Activated CD4-positive, alpha-beta memory T cell treated with anti-CD3 and anti-CD28 coated beads for 36 hours (primary cell): ENCODE measurements at places on chromosomes 12 and 14. TPM values are rescaled to one million over a fixed set of nuclear protein-coding genes. Genes with fewer than 3 reads are reported as not detected.
A peak's percentile ranks its signal among the peaks of the same experiment; 100 is the strongest.

GRCh38 chr14:20855652-20856291 lies 35.4 kb upstream of the RNASE3 start:
- H3K36me3 ChIP-seq = no peaks in the 10 kb centered on the region
- H3K4me1 ChIP-seq = no peaks in the 10 kb centered on the region
- H3K4me3 ChIP-seq = no peak overlapping the region
- no peak overlapping the region for H3K27ac ChIP-seq
- peak; percentile 58 for DNase-seq

- peaks cover 18% of the 10 kb centered on the region for H3K4me1 ChIP-seq
- no peaks in the 10 kb centered on the region for H3K36me3 ChIP-seq
- H3K27ac ChIP-seq = no peak overlapping the region
Measured at GRCh38 chr12:124745465-124745890, 118.2 kb downstream of the SCARB1 start.

DNA sequence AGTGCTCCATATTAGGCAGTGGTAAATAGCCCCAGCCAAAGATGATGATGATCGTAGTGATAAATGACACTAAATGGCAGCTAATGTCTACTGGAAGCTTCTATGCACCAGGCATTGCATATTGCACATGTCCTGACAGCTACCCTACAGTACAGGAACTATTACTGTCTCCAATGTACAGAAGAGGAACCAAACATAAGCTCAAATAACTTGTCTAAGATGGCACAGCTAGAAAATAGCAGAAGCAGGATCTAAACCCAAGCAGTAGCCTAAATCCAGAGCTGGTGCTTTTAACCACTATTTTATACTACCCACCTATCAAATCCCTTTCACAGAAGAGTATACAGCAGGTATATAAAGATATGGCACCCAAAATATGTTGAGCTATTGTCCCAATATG lies 28.9 kb downstream of the ESR2 start:
- no peaks in the 10 kb centered on the region for H3K27me3 ChIP-seq
- H3K36me3 ChIP-seq = peaks cover 3% of the 10 kb centered on the region
- DNase-seq = no peak

- H3K27ac ChIP-seq = no peak overlapping the region
- H3K27me3 ChIP-seq = no peaks in the 10 kb centered on the region
- no peak for DNase-seq
- H3K36me3 ChIP-seq = no peaks in the 10 kb centered on the region
- no peak overlapping the region for H3K4me3 ChIP-seq
Measured at GRCh38 chr12:70794131-70794530, 126.4 kb downstream of the PTPRR start.

- no peak overlapping the region for H3K27ac ChIP-seq
- DNase-seq = no peak
- H3K4me3 ChIP-seq = no peak overlapping the region
- no peaks in the 10 kb centered on the region for H3K36me3 ChIP-seq
- peaks cover 23% of the 10 kb centered on the region for H3K4me1 ChIP-seq
Measured at GRCh38 chr14:34050606-34051005, 99.7 kb upstream of the EGLN3 start.

- H3K27ac ChIP-seq = no peak overlapping the region
- no peaks in the 10 kb centered on the region for H3K36me3 ChIP-seq
- peaks cover 4% of the 10 kb centered on the region for H3K27me3 ChIP-seq
- DNase-seq = no peak
- peaks cover 24% of the 10 kb centered on the region for H3K4me1 ChIP-seq
Measured at GRCh38 chr14:92551044-92551841, 37.7 kb downstream of the RIN3 start.

DNA sequence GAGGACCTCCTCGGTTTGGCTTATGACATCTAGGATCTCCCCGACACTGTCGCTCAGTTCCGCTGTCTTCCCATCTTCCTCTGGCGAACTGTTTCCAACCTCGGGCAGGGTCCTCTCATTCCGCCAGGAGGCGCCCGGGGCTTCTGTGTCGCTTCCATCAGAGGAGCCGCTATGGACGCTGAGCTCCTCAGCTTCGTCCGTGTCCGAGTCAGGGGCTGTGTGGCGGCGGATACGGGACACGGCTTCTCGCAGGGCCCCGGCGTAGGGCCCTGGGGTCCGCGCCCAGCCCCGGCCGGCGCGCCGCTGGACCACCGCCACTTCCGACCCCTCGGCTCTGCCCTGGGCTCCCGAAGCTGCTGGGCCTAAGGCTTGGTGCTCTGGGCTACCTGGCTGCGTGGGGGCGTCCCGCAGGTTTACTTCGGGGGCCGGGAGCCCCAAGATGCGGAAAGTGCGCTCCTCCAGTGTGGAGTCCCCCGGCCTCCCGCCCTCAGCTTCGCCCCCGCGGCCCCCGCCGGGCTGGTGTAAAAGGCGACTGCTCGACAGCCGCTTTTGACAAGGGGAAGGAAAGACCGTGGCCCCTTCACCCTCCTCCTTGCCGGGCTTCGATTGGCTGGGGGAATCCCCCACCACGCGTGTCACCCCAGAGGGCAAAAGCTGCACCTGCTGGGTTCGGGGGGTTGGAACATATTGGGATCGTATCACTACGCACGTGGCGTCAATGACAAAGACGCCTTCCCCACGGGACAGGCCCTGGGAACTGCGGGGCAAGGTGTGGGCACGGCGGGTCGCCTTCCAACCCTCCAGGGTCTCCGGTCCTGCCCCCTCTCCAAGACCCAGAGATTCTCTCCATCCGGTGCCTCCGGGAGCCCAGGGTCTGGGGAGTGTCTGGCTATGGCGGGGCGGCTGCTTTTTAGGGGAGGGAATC lies 2.1 kb downstream of the DDN start:
- H3K36me3 ChIP-seq = peaks cover 10% of the 10 kb centered on the region
- no peak overlapping the region for H3K27ac ChIP-seq
- peak; percentile 80 for DNase-seq
- H3K4me3 ChIP-seq = peak overlapping the region; percentile 51
- H3K4me1 ChIP-seq = peaks cover 34% of the 10 kb centered on the region

DNA sequence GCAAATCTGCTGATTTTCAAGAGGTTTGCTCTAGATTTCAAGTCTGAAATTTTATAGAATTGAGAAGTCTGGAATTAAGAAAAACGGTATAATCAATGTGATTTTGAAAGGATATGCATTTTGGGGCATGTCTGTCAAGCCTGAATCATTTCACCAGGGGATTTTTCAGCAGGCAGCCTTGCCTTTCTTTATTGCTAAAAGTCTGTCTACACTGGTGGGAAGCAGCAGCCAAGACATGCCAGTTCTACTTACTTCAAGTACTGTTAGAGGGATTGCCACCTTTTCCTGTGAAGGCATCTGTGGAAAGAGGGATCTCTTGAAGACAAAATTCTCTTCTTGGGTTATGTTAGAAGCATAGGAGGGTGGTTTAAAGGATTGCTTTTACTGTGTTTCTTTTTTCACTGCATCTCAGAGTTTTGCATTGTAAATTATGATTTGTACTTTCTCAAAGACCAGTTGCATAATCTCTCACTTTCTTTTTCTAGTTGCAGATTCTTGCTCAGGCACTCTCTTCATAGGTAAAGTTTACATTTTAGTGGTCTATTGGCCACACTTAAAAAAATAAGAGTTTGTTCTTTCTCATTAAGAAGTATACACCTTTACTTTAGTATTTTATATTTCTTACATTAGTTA lies 837.0 kb downstream of the GALC start:
- H3K4me3 ChIP-seq = no peak overlapping the region
- H3K36me3 ChIP-seq = no peaks in the 10 kb centered on the region
- H3K27ac ChIP-seq = no peak overlapping the region
- no peak for DNase-seq

DNA sequence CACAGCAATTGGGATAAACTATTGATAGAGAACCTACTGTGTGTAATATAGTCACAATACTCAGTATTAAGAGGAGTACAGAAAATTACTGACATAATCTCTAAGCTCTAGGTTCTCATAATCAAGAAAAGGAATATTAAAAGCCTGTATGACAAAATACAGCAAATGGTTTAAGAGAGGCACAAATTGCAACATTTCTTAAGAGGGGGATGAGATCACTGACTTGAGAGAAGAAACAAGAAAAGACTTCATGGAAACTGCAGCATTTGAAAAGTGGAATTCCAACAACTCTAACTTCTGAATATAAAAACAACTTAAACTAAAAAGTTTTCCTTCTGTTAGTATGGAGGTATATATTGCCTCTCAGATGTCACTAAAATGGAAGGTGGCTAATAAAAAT lies 89.7 kb downstream of the NUMB start:
- DNase-seq = no peak
- H3K4me3 ChIP-seq = no peak overlapping the region
- H3K36me3 ChIP-seq = peaks cover 2% of the 10 kb centered on the region
- H3K4me1 ChIP-seq = peaks cover 5% of the 10 kb centered on the region

DNA sequence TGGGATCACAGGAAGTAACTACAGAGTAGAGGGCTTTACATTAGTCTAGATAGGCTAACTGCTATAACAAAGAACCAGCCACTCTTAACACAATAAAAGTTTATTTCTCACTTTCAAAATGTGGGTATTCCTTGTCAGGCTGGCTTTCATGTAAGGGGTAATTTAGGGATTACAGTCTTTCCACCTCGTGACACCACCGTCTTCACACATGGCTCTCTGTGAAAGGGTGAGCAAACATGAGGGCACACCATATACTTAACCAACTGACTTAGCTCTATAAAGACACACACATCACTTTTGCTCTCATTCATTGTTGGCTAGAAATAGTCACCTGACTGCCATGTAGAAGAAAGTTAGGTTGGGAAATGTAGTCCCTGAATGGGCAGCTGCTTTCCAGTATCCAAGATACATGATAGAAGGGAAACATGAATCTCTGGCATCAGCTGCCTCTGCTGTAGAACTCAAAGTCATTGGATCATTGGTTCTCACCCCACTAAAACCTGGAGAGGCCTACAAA lies 66.1 kb upstream of the CRY1 start:
- no peaks in the 10 kb centered on the region for H3K4me1 ChIP-seq
- no peak overlapping the region for H3K4me3 ChIP-seq
- no peak for DNase-seq

DNA sequence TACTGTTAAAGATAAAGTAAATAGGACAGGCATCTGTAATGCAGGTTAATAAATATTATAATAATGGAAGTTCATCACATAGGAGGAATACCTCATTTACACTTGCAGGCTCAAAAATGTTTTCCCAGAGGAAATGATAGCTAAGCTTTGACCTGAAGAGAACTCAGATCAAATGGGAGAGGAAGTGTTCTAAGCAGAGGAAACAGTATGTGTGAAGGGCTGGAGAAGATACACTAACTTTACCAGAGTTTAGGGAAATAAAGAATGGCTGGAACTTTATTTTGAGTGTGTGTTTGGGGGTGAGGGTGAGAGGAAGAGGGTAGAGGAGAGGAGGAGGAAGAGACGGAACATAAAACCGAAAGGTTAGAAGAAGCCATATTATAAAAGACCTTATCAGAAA lies 34.0 kb upstream of the AP4S1 start:
- H3K27ac ChIP-seq = peak overlapping the region; percentile 4
- no peaks in the 10 kb centered on the region for H3K27me3 ChIP-seq
- no peaks in the 10 kb centered on the region for H3K36me3 ChIP-seq
- DNase-seq = no peak
- H3K4me1 ChIP-seq = peaks cover 51% of the 10 kb centered on the region
- H3K4me3 ChIP-seq = no peak overlapping the region

- DNase-seq = no peak
- no peaks in the 10 kb centered on the region for H3K36me3 ChIP-seq
- H3K27me3 ChIP-seq = no peaks in the 10 kb centered on the region
- no peak overlapping the region for H3K4me3 ChIP-seq
Measured at GRCh38 chr14:81110186-81110585, 110.6 kb downstream of the GTF2A1 start.

DNA sequence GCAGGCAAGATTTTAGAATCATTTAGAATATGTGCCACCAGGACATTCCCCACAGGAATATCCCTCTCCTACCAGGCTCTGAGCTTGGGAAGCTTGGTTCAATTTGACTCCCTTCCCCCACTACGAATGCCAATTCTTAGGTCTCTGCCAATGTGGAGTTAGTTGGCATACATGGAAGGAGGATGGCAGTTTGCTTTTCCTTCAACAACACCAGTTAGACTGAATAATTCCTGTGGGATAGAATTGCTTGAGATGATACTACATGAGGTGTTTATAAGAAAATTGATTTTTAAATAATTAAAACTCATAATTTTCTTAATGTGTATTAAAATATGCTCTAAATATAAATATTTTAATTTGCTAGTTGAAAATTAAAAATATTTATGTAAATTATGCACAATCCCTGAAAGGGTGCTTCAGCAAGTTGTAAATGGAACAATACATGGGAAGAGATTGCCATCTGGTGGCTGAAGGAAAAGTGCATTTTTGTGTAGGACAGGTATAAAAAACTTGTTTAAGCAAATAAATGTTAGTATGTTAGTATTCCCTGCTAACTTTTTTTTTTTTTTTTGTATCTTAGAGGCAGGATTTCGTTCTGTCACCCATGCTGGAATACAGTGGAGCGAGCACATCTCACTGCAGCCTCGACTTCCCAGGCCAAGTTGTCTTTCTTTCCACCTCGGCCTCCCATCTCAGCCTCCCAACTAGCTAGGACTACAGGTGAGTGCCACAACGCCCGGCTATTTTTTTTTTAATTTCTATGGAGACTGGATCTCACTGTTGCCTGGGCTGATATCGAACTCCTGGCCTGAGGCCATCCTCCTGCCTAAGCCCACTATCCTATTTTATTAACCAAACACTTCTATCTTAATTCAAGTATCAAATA lies 25.8 kb upstream of the STRAP start:
- H3K27ac ChIP-seq = no peak overlapping the region
- H3K4me3 ChIP-seq = no peak overlapping the region
- peaks cover 5% of the 10 kb centered on the region for H3K27me3 ChIP-seq
- no peaks in the 10 kb centered on the region for H3K4me1 ChIP-seq

DNA sequence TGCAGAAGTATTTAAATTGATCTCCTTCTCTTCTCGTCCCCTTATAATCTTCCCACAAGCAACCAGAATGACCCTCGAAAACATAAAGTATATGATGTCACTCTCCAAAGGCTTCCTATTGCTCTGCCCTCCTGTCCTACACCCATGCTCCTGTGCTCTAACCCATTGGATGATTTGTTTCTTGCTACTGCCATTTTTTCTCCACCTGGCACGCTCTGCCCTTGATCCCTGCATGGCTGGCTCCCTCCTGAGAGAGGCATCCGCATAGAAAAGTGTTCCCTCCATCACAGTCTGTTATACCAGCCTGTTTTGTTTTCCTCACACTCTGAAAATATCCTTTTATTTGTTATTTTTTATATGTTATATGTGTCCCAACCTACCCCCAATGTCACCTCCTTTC lies 19.8 kb downstream of the MYRFL start:
- H3K4me3 ChIP-seq = no peak overlapping the region
- H3K4me1 ChIP-seq = no peaks in the 10 kb centered on the region
- H3K36me3 ChIP-seq = no peaks in the 10 kb centered on the region
- DNase-seq = no peak
- no peak overlapping the region for H3K27ac ChIP-seq

GRCh38 chr12:89708565-89709156 lies at the start of gene ATP2B1:
ATP2B1 (minus strand) TSS chr12:89708838; CDS start chr12:89655886, 52,952 bp downstream.
- H3K27me3 ChIP-seq = no peaks in the 10 kb centered on the region
- H3K4me1 ChIP-seq = peaks cover 40% of the 10 kb centered on the region
- H3K4me3 ChIP-seq = peak within 1 kb of the TSS; percentile 94
- peak; percentile 87 for DNase-seq

Gene CCNK
- total RNA-seq = 90.4 TPM

Gene PRKAB1
- 27.3 TPM for total RNA-seq

Gene LARP4
- 62.2 TPM for total RNA-seq

Gene RNASE7
- not detected for total RNA-seq

Gene SLC38A4
- total RNA-seq = not detected

Gene ZCCHC8
- 27.7 TPM for total RNA-seq

Gene GABARAPL1
- 8.9 TPM for total RNA-seq

Gene CD27
- 36.5 TPM for total RNA-seq

Gene GUCY2C
- not detected for total RNA-seq

Gene PROX2
- total RNA-seq = 0.19 TPM

Gene CLEC6A
- not detected for total RNA-seq

Gene VWF
- not detected for total RNA-seq

Gene TC2N
- total RNA-seq = 46.6 TPM

Gene HOXC4
- total RNA-seq = not detected
